Right forelimb (tissue), 1 donor: ENCODE measurements at places on chromosomes 16 and 17.

DNA sequence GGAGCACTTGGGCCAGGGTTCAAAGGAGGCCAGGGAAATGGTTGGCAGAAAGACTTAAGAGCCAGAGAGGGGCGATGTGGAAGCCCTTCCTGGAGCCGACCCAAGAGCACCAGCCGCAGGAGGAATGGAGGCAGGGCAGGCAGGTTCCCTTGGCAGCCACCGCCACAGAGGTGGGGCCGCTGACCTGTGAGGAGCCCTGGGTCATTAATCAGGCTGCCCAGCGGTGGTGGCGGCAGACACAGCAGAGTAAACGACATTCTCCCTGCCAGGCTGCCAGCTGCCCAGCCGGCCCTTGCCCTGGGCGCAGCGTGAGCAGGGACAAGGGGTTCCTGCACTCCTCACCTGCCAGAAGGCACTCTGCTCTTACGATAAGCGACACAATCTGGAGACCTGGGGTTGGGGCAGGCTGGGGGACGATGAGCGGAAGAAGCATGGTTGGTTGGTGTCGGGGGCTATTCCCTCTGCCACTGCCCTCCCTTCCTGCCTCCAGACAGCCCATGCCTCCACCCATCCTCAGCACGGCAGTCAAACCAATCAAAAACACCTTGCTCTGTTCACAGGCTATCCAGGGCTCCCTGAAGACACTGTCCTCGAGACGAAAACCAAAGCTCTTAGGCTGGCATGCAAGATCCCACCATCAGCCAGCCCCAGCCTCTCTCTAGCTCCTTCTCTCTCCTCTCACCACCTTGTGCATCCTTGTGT, 40.9 kb downstream of the PLXDC1 start:
- DNase-seq, result no peak

- no peak for DNase-seq
Measured at GRCh38 chr16:1745181-1745899, 26.0 kb downstream of the NME3 start.

DNA sequence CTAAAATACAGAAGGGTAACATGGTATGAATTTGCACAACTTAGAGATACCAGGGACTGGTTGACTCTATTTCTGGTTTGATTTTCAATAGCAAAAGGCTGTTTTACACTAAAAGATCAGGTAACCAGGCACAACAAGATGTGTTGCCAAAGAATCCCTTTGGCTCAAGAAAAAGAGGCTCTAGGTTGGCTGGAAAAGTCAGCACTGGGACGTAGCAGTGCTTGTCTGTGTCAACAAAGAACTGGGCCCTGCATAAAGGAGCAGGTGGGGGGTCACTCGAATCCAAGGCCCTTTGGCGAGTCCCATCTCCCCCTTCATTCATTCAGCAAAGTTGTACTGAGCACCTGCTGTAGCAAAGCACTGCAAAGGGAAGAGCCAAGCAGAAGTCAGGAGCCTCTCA, 18.4 kb downstream of the SDR42E1 start:
- DNase-seq, result no peak

DNA sequence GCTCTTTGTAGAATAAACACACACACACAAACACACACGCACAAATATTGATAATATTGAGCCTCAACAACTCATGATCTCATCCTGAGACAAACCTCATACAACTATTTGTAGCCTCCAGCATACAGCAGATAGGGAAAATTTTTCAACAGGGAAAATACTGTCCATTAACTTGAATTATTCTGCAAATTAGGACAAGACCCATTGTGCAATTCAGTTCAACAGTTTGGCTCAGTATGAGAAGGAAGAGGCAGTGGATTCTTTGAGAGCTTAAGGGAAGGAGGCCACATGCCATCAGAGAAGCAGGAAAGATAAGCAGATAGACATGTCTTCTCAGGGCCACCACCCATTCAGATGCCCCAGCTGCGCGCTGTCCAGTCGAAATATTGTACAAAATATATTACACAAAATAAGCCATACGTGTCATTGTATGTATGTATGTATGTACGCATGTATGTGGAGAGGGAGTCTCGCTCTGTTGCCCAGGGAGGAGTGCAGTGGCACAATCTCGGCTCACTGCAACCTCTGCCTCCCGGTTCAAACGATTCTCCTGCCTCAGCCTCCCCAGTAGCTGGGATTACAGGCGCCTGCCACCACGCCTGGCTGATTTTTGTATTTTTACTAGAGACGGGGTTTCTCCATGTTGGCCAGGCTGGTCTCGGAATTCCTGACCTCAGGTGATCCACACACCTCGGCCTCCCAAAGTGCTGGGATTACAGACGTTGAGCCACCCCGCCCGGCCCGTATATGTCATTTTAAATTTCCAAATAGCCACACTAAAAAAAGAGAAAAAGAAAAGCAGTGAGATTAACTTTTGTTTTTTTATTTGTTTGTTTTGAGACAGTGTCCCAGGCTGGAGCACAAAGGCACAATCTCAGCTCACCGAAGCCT, 1.8 kb downstream of the ZC3H7A start:
- no peak for DNase-seq

- no peak for DNase-seq
Measured at GRCh38 chr17:7146115-7146514, 31.5 kb upstream of the ASGR2 start.

DNA sequence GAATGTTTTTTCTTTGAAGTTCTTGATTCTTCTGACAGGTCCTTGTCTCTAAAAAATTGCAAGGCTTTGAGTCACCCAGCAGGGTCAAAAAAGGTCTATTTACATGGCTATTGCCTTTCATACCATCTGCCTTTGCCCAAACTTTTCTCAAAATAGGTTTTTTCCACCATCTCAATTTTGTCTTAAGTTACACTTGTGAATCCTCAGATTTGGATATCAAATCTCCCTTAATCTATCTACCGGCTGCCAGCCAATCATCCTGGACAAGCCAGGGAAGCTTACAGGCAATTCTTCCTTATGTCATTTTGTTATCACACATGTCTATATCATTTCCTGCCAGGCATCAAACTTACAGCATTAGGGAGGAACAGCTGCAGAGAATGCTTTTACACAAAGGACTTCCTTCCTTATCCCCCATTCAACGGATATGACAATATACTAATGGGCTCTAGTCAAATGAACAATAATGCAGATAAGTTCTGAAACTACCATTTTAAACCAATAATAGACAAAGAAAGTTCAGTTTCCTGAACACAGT, 104.1 kb upstream of the CORO6 start:
- DNase-seq, result no peak

- no peak for DNase-seq
Measured at GRCh38 chr17:7712111-7712771, 5.3 kb upstream of the DNAH2 start.

DNA sequence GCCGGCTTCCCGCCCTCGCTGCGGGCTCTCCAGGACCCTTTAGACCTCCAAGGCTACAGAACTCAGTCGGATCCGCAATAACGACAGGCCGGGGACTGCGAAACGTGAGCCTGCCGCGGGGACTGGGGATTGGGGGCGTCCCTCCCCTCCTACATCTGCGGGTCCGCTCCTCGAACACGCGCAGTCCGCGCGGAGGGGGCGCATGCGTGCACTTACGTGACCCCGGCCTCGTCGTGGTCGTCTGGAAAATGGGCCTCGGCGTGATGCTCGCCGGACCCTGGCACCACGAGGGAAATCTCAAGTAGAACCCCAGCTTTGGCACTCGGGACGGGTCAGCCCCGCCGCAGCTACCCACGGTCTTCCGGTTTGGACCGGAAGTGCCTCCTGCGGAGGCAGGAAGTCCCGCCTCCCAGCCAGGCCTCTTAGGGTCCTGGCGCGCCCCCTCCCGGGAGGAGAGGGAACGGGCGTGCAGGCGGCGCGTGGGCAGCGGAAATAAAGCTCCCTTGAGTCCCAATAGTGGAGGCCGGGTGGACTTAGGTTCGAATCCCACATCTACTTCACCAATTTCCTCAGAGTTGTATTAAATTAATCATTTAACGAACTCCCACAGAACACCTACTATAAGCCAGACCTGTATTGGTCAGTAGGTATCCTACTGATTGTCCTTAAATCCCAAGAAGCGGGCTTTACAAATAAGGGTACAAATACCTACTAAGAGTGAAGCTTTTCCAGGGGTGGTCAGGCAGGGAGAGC, at the start of gene TAF1C:
Gene TAF1C (minus strand): TSS at position 373 of the 753 bp plus-strand sequence. CDS start 2,069 bp downstream, outside the sequence.
- peak; percentile 93 for DNase-seq

- no peak for DNase-seq
Measured at GRCh38 chr16:1982013-1982433, 754 bp upstream of the NOXO1 start.

GRCh38 chr17:988561-988960, 8.4 kb upstream of the TIMM22 start:
- DNase-seq, result no peak

GRCh38 chr17:81315129-81315884, 20.2 kb upstream of the SLC38A10 start:
- no peak for DNase-seq

GRCh38 chr16:17622366-17622765, 151.6 kb upstream of the XYLT1 start:
- DNase-seq, result no peak

GRCh38 chr16:85453194-85453678, 159.9 kb upstream of the GSE1 start:
- no peak for DNase-seq

DNA sequence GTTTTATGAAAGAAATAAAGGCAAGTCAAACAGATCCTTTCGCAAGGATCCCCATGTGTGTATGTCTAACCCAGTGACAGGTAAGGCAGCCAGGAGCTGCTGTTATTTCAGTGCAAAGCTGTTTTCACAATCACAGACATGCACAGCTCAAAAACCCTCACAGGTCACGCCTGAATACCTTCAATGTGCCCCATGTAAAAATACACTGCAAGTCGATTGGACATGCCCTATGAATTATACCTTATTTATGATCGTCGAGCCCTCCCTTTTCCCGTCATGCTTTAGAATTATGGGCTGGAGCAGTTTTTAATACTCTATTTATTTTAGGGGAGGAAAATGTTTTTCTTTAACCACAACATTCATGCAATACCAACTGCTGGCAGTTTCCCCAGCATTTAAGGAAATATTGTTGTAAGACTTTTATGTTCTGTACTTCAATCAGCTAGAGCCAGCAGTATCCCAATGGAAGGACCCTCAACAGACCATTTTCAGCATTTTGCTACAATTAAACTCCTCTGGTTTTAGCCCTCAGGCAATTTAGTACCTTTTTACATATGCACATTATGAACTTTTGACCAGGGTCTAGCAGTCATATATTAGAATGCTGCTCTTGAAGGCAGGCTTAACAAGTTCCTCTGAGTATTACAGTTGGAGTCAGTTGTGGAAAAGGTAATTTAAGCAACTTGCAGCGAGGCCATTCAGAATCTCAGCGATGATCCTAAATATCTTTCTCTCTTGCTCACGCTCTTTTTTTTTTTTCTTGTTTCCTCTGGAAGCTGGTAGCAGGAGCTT, 362.2 kb downstream of the WWOX start:
- DNase-seq, result no peak

- no peak for DNase-seq
Measured at GRCh38 chr17:51999654-52000053, 158.9 kb downstream of the CA10 start.

DNA sequence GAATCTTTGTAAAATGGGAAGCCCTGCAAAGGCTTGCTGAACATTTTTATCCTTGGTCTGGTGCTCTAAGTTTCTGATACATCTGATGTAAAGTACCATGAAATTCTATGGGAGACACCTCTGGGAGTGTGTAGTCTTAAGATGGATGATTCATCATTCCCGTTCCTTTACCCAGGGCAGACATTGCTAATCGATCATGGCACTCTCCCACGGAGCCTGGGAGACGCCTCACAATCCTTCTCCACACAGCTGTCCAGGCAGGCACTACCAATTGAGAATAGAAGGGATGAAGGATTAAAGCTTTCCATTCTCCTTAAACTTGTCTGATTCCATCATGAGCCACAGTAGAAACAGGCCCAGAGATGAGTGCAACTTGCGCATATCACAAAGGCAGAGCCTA, 144.8 kb downstream of the GSG1L start:
- no peak for DNase-seq

DNA sequence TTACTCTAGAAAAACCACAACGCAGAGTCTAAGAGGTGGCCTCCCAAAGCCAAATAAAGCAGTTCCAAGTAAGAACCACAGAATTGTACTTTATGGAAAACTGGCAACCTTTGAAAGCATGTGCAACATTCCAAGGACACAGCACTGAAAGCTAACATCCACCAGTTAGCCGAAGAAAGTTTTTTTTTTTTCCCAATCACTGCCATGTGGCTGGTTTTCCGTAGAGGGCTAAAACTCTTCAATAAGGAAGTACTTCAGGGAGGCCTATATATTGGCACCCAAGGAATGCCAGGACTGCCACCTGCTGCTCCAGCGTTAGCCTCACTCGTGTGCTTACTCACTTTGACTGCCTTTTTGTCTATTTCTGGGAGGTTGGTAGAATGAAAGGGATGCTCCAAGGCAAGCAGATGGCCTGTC, 25.2 kb downstream of the CEP95 start:
- DNase-seq, result no peak

GRCh38 chr16:4796982-4797804, 2.0 kb downstream of the SMIM22 start:
- peak; percentile 30 for DNase-seq

DNA sequence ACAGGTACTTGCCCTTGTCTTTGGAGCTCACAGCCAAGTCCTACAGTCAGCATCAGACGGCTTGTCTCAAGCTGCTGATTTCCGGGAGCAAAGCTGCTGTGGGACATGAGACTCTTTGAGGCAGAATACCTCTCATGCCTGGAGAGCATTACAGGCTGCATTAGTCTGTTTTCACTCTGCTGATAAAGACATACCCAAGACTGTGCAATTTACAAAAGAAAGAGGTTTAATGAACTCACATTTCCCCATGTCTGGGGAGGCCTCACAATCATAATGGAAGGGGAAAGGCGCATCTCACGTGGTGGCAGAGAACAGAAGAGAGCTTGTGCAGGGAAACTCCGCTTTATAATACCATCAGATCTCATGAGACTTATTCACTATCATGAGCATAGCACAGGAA, 661.2 kb downstream of the WWOX start:
- DNase-seq, result no peak

DNA sequence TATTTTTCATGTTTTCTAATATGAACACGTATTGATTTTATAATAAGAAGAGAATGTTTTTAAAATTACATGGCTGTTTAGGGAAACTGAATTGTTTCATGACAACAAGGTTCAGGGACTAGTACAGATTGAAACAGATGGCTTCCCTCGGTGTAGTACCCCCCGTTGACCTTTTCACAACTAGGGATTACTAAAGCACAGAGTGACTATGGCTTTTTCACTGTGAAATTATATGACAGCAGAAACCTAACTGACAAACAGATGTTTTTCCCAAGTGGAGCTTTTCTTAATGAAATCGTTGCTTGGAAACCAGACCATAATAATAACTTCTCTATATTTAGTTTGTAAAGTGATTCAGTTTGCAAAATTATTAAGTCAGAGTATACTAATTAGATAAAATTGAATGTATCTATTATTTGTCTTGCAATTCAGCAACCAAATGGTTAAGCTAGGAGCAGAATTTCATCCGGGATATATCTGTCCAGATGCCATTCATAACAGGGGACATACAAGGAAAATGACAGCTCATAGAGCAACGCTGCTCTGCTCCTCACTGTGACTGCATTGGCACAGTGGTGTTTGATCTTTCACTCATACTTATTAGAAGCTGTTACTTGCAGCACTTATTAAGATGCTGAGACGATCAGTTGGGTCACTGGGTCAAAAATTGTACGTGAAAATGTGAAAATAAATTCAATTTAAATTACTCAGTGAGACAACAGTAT, 111.7 kb downstream of the TANGO6 start:
- DNase-seq, result no peak
